ENCODE measurements at places on chromosomes 7 and 10. TPM values are rescaled to one million over a fixed set of nuclear protein-coding genes. Genes with fewer than 3 reads are reported as not detected.
A peak's percentile ranks its signal among the peaks of the same experiment; 100 is the strongest.

- peak; percentile 70 for DNase-seq
Observed at GRCh38 chr10:71837098-71837827, 13.8 kb downstream of the PSAP start.

- DNase-seq, result no peak
Observed at GRCh38 chr10:18955061-18955460, 93.5 kb upstream of the MALRD1 start.

- DNase-seq, result no peak
Observed at GRCh38 chr7:33516568-33516967, 387.2 kb downstream of the BBS9 start.

- no peak for DNase-seq
Observed at GRCh38 chr7:83649701-83650100, 762 bp upstream of the SEMA3E start.

DNA sequence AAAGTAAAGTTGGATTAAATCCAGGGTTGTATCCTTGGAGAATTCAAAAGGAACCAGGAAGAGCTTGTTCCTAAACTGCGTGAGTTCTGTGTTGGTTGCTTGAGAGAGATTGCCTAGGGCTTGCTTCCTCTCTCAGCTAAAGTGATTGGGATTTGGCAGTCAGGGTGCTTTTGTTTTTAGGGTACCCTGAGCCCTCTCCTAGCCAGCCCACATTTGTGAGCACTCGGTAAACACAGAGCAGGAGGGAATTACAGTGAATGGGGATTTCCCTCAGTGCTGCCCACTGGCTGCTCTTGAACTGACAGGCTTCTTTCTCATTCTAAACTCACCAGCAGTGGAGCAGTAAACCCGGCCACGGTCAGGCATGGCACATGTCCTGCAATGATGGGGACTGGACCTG is 146.9 kb downstream of the TPST1 start:
- no peak for DNase-seq

DNA sequence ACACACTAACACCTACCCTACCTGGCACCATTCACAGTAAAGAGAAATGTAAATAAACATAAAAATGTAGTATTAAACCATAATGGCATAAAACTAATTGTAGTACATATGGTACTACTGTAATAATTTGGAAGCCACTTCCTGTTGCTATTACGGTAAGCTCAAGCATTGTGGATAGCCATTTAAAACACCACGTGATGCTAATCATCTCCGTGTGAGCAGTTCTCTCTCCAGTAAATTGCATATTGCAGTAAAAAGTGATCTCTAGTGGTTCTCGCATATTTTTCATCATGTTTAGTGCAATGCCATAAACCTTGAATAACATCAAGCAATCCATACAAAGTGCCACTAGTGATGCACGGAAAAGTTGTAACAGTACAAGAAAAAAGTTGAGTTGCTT is 75.4 kb downstream of the CFTR start:
- DNase-seq, result no peak

- no peak for DNase-seq
Observed at GRCh38 chr10:78182841-78183240, 149.2 kb downstream of the RPS24 start.

DNA sequence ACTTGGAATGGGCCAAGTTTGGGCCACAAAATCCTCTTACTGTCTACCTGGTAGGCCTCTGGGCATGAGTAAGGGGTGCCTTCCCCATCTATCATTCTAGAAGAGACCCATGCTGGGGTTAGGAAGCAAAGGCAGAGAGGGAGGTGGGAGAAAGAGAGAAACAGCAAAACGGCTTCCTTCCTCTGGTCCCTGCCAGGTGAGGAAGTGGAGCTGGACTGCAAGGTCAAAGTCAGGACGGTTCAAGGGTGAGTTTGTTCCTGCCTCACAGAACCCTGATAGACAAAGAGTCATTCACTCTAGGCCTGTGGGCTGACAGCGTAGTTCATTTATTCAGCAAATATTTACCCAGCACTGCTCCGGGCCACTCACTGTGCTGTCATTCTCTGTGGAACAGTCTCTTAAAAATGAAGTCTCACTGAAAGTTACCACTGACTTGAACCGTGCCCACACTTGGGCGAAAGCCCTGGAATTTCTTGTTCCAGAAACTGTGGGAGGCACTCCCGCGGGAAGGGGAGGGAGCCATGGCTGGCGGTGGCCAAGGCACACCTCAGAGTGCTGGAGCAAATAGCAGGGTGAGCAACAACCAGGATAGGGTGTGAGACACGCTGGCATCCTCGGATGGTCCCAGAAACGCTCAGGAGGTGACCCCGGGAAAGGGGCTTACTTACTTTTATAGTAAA is 26.2 kb upstream of the ECHDC3 start:
- DNase-seq, result no peak

- DNase-seq, result no peak
Observed at GRCh38 chr10:114870486-114870885, 48.9 kb downstream of the FHIP2A start.

- no peak for DNase-seq
Observed at GRCh38 chr7:35004531-35005095, 32.7 kb downstream of the DPY19L1 start.

The KEL gene
- 0.39 TPM for polyA plus RNA-seq

The PPP1R9A gene
- polyA plus RNA-seq, result 2.6 TPM

All from kidney (tissue), 22 donors.